ENCODE measurements at places on chromosomes 6 and 20.

- DNase-seq: no peak
Measured at GRCh38 chr6:157162766-157163433, 160.4 kb downstream of the TMEM242 start.

- no peak for DNase-seq
Measured at GRCh38 chr20:59253779-59254319, 46.6 kb upstream of the EDN3 start.

DNA sequence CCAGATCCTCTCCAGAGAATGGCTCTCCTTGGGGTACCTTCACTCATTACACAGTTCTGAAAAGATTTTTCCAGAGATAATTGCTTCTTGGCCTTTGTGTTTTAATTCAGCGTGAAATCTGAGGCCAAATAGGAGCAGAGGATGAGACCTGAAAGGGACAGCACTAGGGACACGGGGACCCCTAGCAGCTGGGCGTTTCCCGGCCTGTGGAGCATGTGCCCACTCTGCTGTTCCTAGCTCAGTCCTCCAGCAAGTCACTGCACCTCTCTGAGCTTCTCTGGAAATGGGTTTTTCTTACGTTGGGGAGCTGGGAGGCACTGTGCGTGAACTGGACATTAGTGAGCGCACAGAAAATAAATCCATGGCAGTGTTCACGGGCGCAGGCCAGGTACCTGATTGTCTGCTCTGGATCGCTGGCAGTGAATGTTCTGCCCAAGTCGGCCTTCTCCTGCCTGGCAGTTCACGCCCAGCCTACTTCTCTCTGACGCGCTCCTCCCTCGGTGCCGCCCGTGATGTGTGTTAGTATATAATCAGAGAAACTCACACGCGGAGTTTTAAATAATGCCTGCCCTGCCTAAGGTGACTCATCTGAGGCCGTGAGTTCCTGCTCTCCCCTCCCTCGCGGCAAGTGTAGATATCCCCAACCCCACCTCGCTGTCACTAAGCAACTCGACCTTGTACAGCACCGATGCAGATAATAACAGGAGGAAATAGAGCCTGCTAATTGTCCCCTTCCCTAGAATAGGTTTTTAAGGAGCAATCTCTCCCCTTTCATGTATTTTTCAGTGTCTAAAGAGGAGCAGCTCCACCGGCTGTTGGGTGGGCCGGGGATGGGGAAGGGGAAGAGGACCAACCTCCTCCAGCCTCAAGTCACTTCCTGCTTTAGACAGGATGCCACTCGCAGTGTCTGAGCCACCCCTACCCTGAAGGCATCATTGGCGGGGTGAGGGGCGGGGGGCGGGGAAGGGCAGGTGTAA lies 2.7 kb upstream of the TUBB2A start:
- no peak for DNase-seq

DNA sequence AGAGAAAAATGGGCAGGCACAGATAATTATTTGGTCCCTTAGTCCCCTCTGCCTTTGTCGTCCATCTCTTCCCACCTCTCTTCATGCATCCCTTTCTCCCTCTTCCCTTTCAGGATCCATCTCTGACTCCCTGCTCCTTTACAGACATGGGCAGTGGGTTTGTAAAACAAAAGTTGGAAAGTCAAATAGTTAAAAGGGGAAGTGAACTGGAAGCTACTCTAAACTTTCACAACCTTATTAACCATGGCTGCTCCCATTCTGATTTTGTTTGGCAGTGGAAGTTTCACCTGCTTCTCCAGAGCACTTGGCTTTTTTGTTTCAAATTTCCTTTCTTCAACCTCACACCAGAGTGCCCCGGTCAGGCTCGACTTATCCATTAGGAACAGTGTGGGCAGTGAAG lies 1.2 kb downstream of the HLA-DQA2 start:
- no peak for DNase-seq

DNA sequence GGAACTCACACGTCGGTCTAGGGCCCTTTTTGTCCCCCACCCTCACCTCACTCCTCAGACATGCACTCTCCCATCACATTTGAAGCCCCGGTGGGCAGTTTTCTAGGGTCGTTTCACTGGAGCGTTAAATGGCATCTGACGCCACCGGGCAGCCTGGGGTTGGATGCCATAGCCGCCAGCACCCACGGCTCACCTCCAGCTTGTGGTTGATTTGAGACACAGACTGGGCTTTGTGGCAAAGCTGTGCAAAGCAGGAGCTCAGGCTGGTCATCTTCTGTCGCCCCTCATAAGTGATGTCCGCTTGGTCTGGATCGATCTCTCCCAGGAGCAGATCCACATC lies 530 bp downstream of the GOPC start:
- no peak for DNase-seq

DNA sequence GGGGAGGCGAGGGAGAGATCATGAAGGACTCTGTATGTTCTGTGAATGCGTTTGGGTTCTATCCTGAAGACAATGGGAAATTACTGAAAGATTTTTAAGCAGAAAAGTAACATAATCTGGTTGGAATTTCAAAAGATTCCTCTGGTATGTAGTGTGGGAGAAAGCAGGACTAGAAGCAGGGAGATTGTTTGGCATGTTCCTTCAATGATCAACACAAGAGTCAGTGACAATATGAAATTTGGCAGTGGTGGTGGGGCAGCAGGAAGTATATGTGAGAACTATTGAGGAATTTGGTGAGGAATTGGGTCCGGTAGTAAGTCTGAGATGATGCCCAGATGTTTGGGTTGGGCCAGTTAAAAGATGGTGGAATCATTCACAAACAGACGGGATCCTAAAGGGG lies 348.7 kb downstream of the CD83 start:
- no peak for DNase-seq

DNA sequence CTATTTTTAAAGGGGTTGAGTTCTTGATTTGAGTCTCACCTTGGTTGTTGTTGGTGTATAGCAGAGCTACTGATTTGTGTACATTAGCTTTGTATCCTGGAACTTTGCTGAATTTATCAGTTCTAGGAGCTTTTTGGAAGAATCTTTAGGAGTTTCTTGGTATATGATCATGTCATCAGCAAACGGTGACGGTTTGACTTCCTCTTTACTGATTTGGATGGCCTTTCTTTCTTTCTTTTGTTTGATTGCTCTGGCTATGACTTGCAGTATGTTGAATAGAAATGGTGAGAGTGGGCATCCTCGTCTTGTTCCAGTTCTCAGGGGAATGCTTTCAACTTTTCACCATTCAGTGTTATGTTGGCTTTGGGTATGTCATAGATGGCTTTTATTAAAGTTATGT lies 64.0 kb downstream of the CDYL start:
- no peak for DNase-seq

GRCh38 chr20:15642676-15643075 lies 930.6 kb downstream of the KIF16B start:
- no peak for DNase-seq

DNA sequence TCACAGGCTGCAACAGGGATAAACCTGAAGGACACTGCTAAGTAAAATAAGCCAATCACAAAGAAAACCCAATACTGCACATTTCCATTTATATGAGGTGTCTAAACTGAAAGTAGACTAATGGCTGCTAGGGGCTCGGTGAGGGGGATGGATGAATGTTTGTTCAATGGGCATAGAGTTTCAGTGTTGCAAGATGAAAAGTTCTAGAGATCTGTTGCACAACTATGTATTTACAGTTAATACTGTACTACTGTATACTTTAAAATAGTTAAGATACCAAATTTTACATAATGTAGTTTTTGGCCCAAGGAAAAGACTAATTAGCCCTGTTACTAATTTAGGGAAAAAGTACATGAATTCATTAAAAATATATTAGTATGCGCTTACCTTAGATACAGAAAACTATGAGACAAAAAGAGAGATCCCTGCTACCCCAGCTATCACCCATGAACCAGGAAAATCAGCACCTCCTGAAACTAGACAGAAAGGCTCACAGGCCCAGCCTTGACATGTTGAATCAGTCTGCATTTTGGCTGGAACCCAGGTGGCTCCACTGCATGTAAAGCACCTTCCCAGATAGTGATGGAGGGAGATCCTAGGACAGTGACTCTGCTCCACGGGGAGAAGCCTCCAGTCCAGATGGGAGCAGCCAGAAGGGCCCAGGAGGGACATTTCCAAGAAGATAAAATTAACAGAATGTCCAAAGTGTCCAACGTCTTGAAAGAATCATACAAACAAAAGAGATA lies 16.1 kb downstream of the HLA-F start:
- no peak for DNase-seq

- DNase-seq: no peak
Measured at GRCh38 chr20:50113420-50114224, 672 bp upstream of the UBE2V1 start.

- no peak for DNase-seq
Measured at GRCh38 chr20:2709205-2709981, 16.8 kb downstream of the EBF4 start.

DNA sequence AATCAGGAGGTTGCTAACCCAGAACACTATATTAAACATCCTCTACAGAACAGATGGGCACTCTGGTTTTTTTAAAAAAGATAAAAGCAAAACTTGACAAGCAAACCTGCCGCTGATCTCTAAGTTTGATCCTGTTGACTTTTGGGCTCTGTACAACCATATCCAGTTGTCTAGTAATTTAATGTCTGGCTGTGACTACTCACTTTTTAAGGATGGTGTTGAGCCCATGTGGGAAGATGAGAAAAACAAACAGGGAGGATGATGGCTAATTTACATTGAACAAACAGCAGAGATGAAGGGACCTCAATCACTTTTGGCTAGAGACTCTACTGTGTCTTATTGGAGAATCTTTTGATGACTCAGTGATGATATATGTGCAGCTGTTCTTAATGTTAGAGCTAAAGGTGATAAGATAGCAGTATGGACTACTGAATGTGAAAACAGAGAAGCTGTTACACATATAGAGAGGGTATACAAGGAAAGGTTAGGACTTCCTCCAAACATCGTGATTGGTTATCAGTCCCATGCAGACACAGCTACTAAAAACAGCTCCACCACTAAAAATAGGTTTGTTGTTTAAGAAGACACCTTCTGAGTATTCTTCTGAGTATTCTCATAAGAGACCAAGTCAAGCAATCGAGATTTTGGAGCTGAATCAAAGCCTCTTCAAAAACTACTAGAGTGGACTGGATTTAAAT lies 201.2 kb upstream of the SHLD1 start:
- DNase-seq: no peak

DNA sequence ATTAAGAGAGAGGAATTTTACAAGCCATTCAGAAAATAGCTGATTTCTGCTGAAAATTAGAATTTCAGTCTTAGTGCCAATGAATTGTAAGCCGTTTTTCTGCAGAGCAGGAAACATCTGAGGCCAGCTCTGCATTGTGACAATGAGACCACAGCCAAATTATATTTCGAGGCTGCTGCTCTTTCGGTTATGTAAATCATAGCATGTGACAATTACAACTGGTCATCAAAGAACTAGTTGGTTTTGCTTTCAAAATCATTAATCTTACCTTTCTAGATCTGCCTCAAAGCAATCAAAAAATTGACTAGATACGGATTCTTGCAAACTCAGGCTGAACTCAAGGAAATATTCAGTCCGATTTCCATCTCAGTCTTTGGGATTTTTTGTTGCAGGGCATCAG lies 33.4 kb upstream of the INSM1 start:
- no peak for DNase-seq

DNA sequence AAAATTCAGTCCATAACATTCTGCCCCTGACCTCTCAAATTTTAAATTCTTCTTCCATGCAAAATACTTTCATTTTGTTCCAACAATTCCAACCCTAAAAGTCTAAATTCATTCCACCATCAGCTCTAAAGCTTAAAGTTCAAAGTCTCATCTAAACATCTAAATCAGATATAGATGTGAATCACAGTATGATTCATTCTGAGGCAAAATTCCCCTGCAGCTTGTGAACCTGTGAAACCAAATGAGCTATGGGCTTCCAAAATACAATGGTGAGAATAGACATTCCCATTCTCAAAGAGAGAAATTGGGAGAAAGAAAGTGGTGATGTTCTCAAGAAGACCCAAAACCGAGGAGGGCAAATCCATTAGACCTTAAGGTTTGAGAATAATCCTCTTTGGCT lies 309.8 kb downstream of the HIVEP2 start:
- DNase-seq: no peak

DNA sequence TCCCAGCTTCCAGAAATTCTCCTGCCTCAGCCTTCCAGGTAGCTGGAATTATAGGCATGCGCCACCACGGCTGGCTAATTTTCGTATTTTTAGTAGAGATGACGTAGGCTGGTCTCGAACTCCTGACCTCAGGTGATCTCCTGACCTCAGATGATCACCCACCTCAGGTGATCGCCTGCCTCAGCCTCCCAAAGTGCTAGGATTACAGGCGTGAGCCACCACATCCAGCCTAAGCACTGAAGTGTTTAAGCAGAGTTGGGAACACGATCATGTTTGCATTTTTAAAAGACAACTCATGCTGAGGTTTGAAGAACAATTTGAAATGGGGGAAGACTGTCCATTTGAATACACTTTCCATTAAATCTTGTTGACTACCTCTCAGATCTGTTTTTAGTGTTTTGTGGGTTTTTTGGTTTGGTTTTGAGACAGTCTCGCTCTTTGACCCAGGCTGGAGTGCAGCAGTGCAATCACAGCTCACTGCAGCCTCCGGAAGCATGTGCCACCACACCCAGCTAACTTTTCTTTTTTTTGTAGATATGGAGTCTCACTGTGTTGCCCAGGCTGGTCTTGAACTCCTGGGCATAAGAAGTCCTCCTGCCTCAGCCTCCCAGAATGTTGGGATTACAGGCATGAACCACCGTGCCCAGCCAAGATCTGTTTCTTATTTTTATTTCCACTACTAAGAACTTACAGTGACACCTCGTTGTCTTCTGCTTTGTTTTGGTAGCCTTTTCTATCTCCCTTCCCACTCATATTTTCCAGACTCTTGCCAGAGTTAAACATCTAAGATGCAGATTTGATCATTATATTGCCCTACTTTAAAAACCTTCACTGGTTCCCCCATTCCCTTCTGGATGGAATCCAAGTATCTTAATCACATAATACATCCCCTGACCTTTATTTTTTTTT lies 5.5 kb downstream of the CASP8AP2 start:
- DNase-seq: no peak

GRCh38 chr20:53419693-53420460 lies 173.8 kb downstream of the ZNF217 start:
- DNase-seq: no peak

- DNase-seq: no peak
Measured at GRCh38 chr20:23664954-23665353, 23.9 kb downstream of the CST4 start.

DNA sequence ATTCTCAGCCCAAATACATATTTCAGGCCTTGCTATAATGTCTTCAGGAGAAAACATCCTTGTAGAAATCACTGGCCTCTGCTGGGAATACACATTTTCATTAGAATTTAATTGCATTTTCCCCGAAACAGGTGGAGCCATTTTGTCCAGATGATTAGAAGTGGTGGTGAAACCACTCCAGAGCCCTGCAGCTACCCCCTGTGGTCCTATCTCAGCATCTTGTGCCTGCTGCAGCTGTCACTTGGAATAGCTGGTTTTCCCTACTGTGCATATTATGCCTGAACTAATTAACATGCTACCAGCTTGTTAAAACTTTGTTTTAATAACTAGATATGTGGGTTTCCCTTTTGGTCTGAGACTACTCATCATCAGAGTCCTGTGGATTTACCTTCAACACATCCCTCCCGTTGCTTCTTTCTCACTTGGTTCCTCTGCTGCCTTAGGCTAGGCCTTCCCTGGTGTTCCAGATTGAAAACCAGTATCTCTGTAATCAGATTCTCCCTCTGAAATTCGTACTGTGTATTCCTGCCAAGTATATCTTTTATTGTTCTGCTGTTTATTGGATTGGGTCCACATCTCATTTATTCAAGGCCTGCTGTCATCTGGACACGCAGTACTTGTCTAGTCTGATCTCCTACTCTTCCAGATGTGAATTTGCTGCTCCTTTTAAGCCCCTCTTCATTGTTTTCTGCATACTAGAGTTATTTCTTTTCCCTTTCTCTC lies 15.2 kb downstream of the DNAH8 start:
- no peak for DNase-seq

- DNase-seq: no peak
Measured at GRCh38 chr6:57158658-57159057, 13.5 kb upstream of the BAG2 start.

Data from cortex of kidney (tissue), 1 donor.